ENCODE measurements at places on chromosomes 12 and 14.

DNA sequence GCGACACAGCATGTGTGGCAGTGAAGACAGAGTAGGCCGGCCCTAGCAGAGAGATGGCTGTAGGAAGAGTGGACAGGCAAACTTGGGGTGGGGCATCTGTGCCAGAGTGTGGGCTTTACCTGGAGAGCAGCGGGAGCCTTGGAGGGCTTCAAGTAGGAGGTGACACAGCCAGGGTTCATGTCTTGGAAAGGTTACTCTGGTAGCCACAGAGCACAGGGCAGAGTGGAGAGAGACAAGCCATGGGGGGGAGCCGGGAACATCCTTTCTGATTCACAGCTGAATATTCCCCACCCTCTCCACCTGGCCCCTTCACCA is 53.5 kb upstream of the DIO3 start:
- ATAC-seq, result no peak

DNA sequence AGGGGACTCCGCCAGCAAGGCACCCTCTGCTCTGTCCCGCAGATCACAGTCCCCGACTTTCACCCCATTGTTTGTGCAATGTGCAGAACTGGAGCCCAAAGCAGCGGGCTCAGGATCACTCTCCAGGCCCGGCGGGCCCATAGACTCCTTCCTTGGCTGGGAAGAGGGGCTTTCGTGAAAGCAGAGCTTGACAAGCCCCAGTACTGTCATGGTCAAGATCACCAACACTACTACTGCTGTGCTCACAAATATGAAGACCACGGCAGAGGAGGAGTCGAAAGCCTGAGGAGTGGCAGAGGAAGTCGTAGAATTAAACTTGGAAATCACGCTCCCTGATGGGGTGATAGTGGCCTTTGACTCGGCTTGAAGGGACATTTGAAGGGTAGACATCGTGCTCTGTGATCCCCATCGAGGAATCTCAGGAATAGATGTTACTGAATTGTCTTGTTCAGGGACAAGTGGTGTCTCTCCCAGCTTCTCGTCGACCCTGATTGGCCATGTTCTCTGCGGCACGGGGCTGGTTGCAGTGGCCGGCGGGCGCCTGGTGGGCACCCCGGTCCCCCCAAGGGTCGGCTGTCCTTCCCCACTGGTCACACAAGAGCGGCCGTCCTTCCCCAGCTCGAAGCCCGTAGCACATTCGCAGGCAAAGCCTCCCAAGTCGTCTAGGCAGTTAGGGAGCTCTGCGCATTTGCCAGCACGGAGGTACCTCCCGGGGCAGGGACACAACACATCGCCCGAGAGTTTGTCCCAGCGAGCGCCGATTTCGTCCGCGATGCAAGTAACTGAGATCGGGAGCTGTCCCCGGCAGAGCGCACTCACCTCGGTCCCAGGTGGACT is 1.1 kb downstream of the CLEC14A start:
- no peak for ATAC-seq

DNA sequence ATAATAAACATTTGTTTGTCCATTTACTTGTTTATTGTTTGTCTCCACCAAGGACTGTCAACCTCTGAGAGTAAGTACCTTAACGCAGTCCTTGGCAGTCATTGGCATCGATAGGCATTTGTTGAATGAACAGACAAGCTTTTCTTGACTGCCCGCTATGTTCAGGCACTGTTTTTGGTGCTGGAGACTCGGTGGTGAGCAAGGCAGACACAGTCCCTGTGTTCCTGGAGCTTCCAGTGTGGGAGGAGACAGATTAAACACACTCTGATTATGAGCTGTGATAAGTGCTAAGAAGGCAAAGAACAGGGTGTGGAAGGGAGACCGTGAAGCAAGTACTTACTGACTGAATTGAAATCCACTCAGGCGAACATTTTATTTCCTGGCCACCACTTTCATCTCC is 1.2 kb downstream of the ATP6V0A2 start:
- ATAC-seq, result peak; percentile 4

- ATAC-seq, result no peak
Observed at GRCh38 chr12:58812214-58812613, 108.1 kb downstream of the LRIG3 start.

GRCh38 chr12:262817-263216 is at the start of gene SLC6A13:
Gene SLC6A13, minus strand, starts transcription at chr12:262836. Its CDS starts 2,784 bp downstream, at chr12:260052.
- ATAC-seq, result no peak

- no peak for ATAC-seq
Observed at GRCh38 chr14:102764220-102764671, 13.0 kb upstream of the TRAF3 start.

GRCh38 chr12:57086493-57087009 is 2.4 kb upstream of the NAB2 start:
- no peak for ATAC-seq

DNA sequence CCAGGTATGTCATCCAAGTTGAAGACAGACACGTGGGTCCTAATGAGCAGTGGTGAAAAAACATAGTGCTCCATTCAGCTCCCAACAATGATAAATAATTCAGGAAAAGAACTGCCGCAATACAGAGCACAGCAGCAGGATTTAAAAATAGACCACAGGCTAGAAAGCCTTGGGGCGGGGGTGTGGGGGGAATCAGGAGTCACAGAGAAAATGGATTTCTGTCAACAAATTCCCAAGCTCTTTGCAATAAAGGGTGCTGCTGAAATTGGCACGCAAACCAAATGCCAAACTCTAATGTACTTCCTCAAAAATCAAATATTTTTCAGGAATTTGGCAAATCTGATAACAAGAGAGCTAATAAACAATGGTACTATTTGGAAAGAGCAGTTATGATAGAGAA is 58.6 kb downstream of the R3HDM2 start:
- no peak for ATAC-seq

GRCh38 chr12:123115409-123116121 is 35.3 kb downstream of the PITPNM2 start:
- ATAC-seq, result peak; percentile 68

DNA sequence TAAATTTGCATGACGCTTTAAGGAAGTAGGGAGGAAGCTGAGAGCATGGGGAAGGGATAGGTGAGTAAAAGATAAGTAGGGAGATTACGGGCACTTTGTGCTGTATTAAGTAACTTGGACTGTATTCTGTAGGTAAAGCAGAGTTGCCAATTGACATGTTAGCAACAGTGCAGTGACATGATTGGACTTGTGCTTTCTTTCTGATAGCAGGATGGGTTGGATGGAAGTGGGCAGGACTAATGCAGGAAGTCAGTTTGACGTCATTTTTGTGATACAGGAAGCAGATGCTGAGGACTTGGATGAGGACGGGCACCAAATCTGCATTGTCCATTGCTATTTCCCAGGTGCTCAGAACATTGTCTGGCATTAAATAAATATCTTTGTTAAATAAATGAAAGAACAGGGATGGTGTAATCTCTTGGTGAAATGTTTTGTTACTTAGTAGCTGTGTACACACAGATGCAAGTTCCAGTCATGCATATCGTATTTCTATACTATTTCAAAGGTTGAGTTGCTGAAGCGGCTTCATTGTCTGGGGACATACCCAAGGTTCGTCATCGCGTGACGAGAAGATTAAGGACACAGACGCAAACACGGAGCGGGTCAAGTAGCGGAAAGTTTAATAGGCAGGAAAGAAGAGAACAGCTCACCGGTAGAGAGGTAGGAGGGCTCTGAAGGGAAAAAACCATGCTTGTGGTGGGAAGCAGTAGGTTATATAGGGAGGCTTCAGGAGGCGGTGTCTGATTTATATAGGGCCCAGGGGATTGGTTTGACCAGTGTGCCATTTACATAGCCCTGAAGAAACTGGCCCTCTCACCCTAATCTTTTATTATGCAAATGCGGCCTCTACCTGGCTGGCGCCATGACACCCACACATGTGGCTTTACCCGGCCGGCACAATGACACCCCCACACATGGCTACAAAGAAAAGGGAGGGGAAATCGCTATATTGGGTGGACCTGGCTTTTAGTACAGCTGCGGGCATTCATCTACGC is 30.7 kb downstream of the GUCY2C start:
- ATAC-seq, result no peak

- no peak for ATAC-seq
Observed at GRCh38 chr14:89365061-89365801, 51.8 kb downstream of the FOXN3 start.

- peak; percentile 74 for ATAC-seq
Observed at GRCh38 chr12:29073631-29074239, 75.3 kb upstream of the FAR2 start.

DNA sequence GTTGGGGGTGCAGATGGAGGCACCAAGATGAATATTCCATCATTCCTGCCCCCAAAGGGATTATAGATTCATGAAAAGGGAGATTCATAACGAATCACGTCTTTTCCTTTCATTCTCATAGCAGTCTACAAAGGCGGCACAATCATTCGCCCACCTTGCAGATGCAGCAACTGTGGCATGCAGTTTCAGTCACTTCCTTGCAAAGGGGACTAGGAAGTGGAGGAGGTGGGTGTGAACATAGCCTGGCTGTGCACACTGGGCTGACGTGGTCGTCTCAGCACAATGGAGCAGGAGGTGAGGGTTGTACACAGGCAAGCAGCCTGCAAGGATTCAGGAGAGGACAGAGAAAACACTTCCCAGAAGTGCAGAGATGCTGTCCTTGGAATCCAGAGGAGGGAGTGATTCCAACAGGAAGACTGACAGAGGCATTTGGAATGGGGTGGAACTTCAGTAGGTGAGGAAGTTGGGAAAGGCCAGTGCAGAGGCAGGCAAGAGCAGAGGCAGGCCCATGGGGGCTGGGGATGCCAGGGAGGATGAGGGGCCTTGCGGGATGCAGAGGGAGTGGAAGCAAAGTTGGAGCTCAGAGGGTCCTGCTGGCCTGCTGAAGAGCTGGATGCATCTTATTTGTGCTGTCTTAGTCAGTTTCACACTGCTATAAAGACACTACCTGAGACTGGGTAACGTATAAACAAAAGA is 21.9 kb upstream of the PPP2R5C start:
- no peak for ATAC-seq

DNA sequence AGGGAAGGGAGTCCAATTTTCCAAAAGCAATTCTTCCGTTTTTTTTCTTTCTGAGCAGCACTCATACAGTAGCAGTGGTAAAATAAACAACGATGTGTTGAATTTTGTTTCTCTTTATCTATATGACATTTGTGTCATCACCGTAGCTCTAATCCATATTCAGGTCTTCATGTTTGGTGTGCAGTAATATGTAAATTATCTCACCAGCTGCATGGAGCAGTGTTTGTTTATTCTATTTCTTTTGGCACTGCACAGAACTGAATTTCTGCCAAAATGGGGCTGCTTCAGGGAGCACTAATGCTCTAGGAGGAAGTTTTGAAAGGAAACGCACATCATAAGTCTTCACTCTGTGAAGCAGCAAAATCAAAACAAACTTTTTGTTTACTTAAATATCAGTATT is 130.0 kb upstream of the NPAS3 start:
- ATAC-seq, result no peak

GRCh38 chr14:83940253-83940652 is 1589.7 kb upstream of the FLRT2 start:
- no peak for ATAC-seq

DNA sequence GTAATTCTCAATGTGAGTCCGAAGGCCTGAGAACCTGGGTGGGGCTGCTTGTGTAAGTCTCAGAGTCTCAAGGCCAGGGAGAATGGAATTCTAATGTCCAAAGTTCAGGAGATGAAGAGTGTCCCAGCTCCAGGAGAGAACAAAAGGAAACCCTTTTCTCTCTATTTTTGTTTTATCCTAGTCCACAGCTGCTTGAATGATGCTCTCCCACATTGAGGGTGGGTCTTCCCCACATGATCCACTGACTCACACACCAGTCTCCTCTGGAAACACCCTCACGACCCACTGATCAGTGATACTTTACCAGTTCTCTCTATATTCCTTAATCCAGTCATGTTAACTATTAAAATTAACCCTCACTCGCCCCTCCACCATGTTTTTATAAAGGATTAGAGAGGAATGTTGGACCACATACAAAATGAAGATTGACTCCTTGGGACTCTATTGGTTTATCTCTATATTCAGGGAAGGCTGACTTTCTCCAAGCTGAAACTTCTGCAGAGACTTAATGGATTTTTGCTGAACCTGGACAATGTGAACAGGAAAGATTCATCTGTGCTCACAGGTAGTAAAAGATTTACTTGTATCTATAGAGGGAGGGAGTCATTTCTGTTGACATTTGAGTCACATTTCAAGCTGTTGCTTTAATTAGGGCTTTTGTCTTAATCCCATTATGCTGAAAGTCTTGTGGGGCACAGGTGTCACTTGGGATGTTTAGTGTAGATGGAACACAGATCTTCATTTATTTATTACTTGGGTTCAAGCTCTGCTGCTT is 1061.0 kb upstream of the TMEM132C start:
- no peak for ATAC-seq

DNA sequence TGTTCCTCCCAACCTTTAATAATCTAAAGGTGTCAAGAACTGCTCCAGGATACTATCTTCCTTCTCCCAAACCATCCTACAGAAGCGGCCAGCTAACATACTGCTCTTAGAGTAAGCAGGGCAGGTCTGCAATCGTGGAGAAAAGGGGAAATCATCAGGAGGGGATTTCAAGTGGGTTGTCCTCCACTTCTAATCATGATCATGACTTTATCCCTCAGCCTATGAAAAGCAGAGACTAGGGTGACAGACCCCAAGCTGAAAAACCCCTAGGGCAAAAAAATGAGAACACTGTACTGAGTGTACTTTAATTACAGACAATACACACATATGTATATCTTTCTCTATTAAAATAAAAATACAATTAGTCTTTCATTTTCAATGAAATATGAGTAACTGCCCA is 13.9 kb downstream of the DUSP16 start:
- ATAC-seq, result no peak

- peak; percentile 69 for ATAC-seq
Observed at GRCh38 chr14:32014057-32014456, 63.0 kb upstream of the ARHGAP5 start.

DNA sequence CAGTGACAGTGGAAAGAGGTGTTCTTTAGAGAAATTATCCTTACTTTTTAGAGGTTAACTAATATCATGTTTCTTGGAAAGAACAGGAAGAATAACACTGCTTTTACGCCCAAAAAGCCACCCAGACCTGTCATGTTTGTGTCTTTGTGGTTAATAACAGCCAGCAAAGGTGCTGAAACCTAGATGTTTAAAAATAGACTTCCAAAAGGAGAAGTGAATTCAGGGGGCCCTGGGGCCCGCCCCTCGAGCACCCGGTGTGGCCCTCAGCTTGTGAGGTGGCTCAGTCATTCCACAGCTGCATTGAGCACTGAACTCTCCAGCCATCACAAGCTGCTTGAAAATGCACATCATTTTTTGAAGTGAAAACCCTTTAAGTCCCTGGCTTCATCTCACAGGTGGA is 20.8 kb upstream of the AMN start:
- no peak for ATAC-seq

GRCh38 chr12:95446506-95446900 is 27.4 kb upstream of the METAP2 start:
- ATAC-seq, result peak; percentile 45
